Activated T-helper 17 cell treated with anti-CD3 and anti-CD28 coated beads, Interleukin-2, amount 50 U/mL, for 72 hours (primary cell): ENCODE measurements at places on chromosomes 6 and 20. TPM values are rescaled to one million over a fixed set of nuclear protein-coding genes. Genes with fewer than 3 reads are reported as not detected.

The HUS1B gene
- 2.4 TPM for total RNA-seq

GRCh38 chr6:127932708-127933107, 31.9 kb upstream of the THEMIS start:
- no peak for ATAC-seq

GRCh38 chr6:2990248-2990931, 9.3 kb upstream of the NQO2 start:
- no peak for ATAC-seq

DNA sequence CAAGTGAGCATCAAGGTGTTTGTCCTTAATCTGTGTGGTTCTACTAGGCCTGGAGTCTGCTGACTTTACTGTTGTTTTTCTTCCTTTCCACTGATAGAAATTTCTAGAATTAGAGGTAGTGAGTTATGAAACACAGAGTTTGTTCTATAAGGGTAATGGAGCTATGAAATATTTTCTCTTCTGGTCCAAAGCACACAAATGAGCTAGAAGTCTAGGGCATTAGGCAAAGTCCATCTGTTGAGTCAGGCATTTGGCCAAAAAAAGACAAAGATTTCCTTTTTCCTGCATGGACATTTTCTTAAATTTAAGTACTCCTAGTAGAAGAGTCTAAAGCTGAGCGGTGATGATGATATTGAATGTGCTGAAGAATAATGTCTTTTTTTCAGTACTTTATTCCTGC, 174.3 kb upstream of the STXBP5 start:
- ATAC-seq = no peak

The KIF25 gene
- not detected for total RNA-seq

The SLC26A8 gene
- total RNA-seq = not detected

- ATAC-seq = no peak
Measured at GRCh38 chr6:88572449-88573139, 390.8 kb downstream of the RNGTT start.

DNA sequence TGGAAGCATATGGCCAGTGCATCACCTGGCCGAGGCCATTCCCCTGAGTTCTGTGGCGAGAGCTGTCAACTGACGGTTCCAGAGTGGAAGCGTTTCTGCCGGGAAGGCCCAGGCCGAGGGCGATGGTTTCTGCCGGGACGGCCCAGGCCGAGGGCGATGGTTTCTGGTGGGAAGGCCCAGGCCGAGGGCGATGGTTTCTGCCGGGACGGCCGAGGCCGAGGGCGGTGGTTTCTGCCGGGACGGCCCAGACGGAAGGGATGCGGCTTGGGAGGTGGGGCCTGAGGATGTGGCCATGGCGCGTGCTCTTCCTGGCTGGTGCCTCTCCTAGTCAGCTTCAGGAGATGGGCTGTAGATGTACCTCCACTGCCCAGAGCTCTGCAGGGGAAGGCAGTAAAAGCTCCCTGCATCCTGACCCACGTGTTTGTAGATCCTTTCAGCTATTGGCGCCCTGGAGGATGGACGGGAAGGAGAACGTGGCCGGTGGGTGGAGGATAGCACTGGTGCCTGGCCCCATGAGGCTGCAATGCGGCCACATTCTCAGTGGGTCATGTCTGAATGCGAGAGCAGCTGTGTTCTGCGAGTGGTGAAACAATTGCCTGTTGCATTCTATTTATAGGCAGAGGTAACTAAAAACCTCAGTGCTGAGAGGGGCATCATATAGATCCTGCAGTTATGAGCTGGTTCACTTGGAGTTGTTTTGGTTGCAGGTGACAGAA, 12.8 kb downstream of the TPD52L2 start:
- ATAC-seq = no peak

The PDYN gene
- not detected for total RNA-seq

The PTK6 gene
- 0.69 TPM for total RNA-seq
